ENCODE measurements at places on chromosomes 3 and 15.

- DNase-seq, result peak; percentile 41
These were observed 30.0 kb upstream of the NR2E3 start for GRCh38 chr15:71780115-71780976.

DNA sequence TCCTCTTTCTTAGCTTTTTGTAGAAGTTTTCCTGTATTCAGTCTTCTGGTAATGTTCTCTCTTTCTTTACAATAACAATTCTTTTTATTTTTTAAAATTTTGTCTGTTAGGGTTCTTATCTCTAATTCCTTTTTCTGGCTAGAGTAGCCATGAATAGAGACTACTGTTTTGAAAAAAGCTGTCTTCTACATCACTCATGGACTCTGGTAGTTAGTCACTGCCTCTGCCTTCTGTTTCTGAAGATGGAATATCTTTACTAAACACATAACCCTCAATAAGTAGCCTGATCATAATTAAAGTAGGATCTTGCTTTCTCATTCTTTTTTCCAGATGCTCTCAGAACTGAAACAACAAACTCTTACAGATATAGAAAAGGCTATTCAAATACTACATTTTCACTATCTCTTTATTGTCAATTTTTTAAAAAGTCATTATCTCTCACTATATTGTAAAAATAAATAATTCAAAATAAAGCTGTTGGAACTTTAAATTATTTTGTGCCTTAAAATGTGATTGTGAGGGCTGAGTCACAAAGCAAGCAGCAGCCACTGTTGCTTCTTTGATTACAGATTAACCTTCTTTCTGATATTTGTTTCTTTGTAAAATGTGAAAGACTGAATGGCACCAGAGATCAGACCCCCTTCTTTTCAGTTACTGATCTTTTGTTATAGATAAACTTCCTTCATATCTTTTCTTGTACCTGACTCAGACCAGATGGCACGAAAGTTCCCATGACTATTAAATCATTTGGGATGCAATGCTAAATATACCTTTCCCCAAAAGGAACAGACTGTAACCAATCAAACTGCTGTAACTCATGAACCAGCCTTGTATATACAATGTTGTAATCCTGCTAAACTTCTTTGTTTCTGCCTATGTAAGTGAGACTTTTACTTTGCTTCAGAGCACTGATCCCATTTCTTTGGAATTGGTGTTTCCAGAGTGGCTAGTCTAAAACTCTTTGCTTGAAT is 1159.5 kb downstream of the IGSF11 start:
- no peak for DNase-seq

- DNase-seq, result no peak
These were observed 26.8 kb upstream of the NOX5 start for GRCh38 chr15:68987676-68988075.

- no peak for DNase-seq
These were observed 43.8 kb upstream of the SLC6A6 start for GRCh38 chr3:14358426-14359211.

GRCh38 chr15:60635507-60636352 is 156.8 kb upstream of the ICE2 start:
- no peak for DNase-seq

GRCh38 chr15:41180206-41180789 is 50.3 kb downstream of the EXD1 start:
- no peak for DNase-seq

- no peak for DNase-seq
These were observed 11.1 kb downstream of the REC114 start for GRCh38 chr15:73454096-73454495.

GRCh38 chr3:114730397-114730796 is 416.7 kb downstream of the ZBTB20 start:
- DNase-seq, result no peak

GRCh38 chr15:43919540-43920253 is 92.9 kb downstream of the WDR76 start:
- no peak for DNase-seq

Measured in neuronal stem cell (in vitro differentiated cells).